ENCODE measurements at places on chromosomes 5 and 9. TPM values are rescaled to one million over a fixed set of nuclear protein-coding genes. Genes with fewer than 3 reads are reported as not detected.

INIP gene
- 4.6 TPM for polyA plus RNA-seq

DNA sequence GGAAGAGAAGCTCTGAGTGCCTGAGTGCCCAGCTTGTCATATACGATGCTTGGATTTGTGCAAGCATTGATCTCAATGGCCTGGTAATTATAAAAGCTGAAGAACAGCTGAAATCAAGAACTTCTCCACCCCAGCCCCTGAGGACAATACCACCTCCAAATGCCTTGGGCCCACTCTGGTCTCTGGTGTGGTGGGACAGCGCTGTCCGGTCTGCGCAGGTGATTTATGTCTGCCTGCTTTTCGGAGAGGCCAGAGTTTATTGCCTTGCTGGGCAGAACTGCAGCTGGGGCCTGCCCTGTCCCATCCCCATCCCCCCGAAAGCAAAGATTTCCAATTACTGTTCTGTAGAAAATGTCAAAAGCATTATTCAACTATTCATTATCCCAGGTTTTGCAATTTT lies 1.1 kb upstream of the PDZD2 start:
- no peaks in the 10 kb centered on the region for H3K4me1 ChIP-seq
- DNase-seq = no peak
- no peaks in the 10 kb centered on the region for H3K36me3 ChIP-seq
- no peak overlapping the region for H3K27ac ChIP-seq
- H3K4me3 ChIP-seq = no peak overlapping the region

GRCh38 chr5:52727020-52727419 lies 60.7 kb upstream of the ITGA1 start:
- DNase-seq = no peak
- no peaks in the 10 kb centered on the region for H3K36me3 ChIP-seq
- H3K4me3 ChIP-seq = no peak overlapping the region

DNA sequence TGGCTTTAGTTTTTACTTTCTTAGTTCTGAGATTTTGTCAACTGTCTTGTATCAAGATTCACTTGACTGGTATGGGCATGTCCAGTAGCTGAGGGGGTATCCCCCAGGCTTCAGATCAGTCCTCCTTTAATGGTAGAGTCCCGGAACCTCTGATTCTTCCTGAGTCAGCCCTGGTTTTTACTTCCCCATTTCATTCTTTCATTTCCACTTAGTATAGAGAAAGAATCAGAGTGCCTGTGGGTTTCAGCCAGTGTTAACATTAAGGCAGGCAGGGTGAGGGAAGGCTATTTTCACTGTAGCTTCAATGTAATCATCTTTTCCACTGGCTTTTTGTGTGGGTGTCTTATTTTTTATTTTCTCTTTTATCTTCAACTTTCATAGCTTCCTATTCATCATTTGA lies 8.3 kb upstream of the COMMD10 start:
- no peaks in the 10 kb centered on the region for H3K36me3 ChIP-seq
- H3K4me3 ChIP-seq = no peak overlapping the region
- DNase-seq = no peak

GRCh38 chr9:33202552-33203201 lies 35.5 kb upstream of the B4GALT1 start:
- H3K27ac ChIP-seq = no peak overlapping the region
- no peaks in the 10 kb centered on the region for H3K27me3 ChIP-seq
- DNase-seq = no peak
- H3K4me3 ChIP-seq = no peak overlapping the region
- no peaks in the 10 kb centered on the region for H3K36me3 ChIP-seq
